ENCODE measurements at places on chromosomes 7 and 10. TPM values are rescaled to one million over a fixed set of nuclear protein-coding genes. Genes with fewer than 3 reads are reported as not detected.

GRCh38 chr10:6119962-6120361 is 31.1 kb downstream of the RBM17 start:
- DNase-seq: no peak

GRCh38 chr7:46929359-46929758 is 652.6 kb downstream of the TNS3 start:
- DNase-seq: no peak

DNA sequence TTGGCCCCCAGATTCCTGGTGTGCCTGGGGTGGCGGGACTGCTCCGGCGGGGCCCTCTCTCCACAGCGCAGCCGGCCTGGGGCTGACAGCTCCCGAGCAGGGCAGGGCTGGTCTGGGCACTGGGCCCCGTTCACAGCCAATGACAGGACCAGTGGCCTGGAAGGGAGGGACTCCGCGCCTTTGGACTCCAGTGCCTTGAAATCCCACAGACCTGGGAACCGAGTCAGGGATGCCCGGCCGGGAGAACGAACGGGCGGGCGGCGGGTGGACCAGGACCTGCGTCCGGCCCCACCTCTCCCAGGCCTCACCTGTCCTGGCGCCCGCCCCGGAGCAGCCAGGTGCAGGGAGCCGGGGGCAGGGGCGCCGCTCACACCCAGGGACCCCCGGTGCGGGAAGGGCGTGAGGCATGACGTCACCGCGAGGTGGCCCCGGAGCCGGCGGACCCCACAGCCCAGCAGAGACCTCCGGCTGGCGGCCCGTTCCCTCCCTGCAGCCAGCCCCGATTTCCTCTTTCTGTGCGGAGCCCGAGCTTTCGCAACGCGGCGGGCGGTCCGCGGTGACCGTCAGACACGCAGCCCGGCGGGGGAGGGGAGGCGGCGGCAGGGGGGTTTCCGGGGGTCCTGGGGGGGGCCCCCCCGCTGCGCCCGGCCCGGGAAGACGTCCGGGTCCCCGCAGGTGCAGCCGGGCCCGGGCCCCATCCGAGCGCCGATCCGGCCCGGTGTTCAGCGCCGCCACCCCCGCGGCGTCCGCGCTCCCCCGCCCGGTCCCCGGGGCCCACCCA is 743 bp downstream of the ADAP1 start:
- no peak for DNase-seq

DNA sequence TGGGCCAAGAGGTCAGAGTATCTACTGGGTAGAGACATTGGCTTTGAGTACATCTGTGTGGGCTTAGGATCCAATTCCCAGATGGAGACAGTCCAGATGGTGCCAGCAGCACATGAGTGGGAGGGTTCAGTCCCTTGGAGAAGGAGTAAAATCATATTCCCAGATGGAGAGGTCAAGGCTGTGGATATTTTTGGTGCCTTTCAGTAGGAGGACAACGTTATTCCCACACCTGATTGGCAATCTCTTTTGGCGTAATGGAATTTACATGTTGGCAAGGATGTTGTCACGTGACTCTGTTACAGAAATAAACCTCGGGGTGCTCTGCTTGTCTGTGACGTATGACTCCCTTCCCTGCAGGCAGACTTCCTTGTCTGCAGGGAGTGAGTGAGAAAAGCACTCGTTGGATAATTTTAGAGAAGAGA is 27.6 kb downstream of the NPS start:
- DNase-seq: no peak

DNA sequence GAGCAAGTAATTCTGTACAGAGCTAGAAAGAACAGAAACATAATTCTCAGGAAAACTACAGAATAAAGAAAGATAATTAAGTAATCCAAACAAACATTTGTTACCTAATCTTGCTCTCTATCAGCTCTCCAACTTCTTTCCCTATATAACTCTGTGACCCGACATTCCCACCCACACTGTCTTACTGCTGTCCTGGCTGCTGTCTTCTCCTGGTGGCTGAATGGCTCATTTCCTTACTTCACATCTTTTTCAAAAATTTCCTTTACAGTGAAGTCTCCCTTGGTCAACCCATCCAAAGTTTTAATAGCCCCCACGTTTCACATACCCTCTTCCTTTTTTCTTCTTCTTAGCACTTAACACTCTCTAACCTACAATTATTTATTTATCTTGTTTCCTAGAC is 64.0 kb downstream of the HYCC1 start:
- DNase-seq: no peak

DNA sequence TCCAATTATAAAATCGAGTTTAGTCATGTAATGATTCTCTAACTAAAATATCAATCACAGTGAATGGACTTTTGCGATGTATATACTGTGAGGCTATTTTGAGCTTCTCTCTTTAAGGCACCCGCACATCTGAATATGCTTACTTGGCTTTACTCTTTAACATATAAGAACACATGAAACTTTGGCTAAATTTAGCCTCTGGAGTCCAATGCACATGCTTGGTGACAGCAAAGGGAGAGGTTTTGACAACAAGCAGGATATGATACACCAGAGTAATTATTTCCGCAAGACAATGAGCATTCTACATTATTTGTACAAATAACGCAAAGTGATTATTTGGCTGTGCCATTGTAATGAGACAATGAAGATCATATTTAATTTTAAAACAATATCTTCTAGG is 72.4 kb downstream of the ARID5B start:
- no peak for DNase-seq

DNA sequence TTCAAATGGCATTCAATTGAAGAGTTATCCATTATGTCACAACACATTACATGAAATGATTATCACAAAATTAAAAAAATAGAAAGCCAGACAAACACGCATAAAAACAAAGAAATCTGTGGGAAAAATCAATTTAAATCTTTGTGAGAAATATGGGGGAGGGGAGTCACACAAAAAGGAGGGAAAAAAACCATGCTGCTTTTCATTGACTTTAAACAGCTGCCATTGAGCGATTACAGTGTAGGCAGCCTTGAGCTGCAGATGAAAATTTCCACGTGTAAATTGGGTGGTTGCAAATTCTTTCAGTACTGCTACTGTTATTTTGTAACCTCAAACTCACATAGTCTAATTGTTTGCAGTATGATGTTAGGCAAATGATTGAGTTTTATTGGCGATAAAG is 889.9 kb upstream of the PHF14 start:
- no peak for DNase-seq

DNA sequence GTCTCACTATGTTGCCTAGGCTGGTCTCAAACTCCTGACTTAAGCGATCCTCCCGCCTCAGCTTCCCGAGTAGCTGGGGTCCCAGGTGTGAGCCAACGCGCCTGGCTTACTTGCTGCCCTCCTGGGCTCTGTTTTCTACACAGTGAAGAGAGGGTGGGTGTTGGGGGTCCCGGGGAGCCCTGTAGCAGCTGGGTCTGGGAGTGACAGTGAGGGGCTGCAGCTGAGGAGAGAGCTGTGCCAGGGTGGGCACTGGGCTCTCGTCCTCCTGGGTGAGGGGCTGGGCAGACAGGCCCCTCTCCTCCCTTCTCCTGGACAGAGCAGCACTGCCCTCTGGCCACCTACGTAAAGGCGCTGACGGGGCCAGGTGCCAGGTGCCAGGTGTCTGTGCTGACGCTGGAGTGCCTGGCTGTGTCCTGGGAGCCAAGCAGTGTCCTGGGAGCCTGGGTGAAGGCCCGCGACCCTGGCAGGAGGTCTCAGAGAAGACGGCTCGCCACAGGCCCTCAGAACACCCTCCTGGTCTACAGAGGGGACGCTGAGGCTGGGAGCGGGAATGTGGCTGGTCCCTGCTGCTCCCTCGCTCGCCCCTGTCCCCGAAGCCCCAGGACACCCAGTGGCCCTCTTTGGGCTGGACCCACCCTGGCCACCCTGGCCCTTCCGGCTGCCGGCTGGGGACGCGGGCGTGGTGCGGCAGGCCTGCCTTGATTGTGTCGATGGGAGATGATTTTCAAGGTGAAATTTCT is 35.6 kb downstream of the UNCX start:
- no peak for DNase-seq

DNA sequence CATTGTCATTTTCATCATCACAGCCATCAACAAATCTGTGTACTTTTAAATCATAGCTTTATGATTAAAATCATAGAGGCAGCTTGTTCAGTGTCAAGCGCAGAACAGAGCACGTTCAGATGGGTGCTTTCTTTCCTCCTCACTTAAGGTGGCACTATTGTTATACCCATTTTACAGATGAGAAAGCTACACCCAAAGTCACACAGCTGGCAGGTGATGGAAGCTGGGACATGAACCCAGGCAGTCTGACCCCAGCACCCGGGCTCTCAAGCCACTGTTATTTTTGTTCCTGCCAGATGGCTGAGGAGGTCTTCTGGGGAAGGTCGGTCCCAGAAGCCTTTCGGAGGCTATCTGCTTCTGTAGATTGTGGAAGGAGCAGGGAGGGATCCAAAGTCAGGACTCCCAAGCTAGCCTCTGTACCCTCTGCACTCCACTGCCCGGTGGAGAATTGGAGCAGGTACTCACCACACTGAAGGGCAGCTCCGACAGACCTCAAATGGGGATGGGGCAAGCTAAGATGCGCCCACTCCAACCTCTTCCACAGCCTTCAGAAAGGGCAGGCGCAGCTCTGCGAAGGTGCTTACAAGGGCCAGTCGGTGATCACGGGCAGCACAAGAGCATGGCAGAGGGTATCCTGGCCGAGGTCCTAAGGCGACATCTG is 610 bp downstream of the AVPI1 start:
- DNase-seq: no peak

DNA sequence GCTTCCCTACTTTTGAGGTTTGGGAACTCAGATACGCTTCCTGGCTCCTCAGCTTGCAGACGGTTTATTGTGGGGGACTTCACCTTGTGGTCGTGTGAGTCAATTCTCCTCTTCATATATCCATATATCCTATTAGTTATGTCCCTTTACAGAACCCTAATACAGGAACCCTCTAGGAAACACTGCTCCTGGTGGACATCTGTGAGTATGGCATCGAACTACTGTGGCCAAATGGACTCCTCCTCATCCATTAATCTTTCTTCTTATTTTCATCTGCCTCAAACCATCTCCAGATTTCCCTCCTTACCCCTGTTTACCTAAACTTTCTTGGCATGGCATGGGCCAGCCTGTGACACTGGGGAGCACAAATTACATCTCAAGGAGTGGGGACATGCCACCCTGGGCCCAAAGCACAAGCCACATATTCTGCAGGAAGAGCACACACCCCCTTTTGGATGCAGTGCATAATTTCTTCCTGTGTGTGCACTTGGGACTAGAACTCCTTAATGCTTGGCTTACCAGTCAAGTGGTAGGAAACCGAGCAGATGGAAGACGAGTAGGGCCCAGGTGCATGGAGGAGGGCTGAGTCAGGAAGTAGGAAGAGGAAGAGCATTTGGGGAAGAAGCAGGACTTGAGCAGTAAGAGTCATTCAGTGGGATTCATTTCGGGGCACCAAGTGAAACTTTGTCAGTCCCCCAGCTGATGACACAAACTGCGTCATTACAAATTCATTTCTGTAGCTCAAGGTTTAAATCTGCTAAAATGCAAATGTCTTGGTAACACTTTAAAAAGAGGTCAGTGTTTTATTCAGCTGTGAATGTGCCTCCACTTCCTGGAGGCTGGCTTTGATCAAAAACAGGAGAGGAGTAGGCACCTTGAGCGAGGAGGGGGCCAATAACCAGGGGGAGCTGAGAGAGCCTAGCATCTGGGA is 80.8 kb upstream of the PLXNA4 start:
- DNase-seq: no peak

DNA sequence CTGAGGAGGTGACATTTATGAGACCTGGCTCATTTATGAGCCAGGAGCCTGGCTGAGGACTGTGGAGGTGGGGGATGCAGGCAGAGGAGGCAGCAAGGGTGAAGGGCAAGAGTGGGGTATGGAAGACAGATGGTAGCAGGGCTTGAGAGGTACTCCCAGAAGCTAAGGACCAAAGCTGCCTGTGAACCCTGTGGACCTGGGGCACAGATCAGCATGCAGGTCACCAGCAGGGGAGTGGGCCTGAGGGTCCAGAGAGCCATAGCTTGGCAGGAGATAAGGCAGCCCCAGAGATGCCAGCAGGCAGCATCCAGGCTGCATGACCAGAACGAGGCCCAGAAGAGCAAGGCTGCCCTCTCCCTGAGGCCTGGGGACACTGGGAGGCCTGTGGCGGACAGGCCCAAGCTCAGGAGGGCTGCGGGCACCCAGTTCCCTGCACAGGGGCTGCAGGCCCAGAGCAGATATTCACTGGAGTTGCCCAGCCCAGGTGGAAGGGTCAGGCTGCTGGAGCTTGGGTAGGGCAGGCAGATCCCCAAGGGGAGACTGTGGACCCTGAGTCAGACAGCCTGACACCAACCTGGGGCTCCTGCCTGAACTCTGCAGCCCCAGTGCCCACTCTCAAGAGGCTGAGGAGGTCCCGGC is 3.4 kb downstream of the GPR15LG start:
- no peak for DNase-seq

DNA sequence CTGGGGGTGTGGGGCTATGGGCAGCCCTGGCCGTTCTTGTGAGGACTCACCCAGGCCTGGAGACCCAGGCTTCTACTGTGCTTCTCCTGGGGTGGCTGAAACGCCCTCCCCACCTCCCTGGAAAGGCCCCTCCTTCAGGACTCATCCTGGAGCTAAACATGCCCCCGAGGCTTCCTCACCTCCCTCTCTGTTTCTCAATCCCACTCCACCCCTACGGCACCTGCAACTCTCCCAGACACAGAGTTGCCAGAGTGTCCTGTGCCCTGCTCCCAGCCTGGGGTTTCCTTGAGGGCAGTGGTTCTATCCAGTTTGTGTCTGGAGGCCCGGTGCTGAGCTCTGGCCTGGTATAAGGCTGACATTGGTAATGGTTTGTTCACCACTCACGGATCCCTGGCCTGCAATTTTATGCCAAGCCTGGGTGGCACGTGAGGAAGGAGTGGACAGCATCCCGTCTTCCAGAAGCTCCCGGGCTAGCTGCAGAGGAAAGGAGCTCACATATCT is 68.0 kb downstream of the GRID1 start:
- no peak for DNase-seq

GRCh38 chr7:153027210-153027609 is 267.7 kb downstream of the ACTR3B start:
- DNase-seq: no peak

GRCh38 chr10:124680675-124681074 is 63.5 kb downstream of the FAM53B start:
- no peak for DNase-seq

DNA sequence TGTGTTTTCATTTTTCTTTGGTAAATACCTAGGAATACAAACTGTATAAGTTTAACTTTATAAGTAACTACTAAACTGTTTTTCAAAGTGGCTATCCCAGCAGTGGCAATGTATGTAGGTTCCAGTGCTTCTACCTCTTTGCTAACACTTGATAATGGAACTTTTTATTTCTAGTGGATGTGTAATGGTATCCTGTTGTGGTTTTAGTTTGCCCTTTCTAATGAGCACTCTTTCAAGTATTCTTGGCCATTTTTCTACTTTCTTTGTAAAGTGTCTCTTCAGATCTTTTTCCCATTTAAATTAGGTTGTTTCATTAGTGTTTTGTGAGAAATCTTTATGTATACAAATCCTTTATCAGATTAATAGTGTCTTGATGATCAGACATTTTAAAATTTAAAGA is 4.6 kb downstream of the KIF20B start:
- no peak for DNase-seq

AKR1D1 gene
- polyA plus RNA-seq: 0.08 TPM

CDHR1 gene
- polyA plus RNA-seq: 0.10 TPM

POLD2 gene
- 87.9 TPM for polyA plus RNA-seq

VIPR2 gene
- polyA plus RNA-seq: 0.44 TPM

FAM25C gene
- polyA plus RNA-seq: not detected

ABCB4 gene
- polyA plus RNA-seq: 0.72 TPM

EBLN1 gene
- polyA plus RNA-seq: not detected
